GM12891 (cell line): ENCODE measurements at places on chromosomes 3 and 15.

DNA sequence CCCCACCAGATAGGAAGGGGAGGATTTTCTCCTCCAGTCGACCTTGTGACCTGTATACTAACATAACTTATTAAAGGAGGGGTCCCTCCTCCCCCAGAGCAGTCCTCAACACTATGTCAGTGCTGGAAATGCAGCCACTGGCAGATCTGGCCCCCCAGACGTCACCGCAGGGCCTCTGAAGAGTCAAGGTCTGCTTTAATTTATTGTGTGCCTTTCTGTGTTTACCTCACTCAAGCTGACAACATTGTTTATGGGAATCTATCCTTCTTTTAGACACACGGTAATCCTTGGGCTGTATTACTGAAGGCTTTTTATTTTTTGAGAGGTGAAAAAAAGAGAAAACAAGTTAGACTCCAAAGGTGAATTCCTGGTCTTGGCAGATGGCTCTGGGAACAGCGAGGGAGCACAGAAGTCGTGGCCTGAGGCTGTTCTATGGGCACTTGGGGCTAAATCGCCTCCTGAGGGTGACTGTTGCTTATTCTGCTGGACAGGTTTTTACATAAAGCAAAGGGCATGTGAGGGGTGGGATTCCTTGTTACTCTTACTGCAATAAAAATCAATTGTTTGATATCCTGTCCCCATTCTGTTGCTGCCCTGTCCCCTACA, 13.5 kb upstream of the NR2C2 start:
- no peak for DNase-seq

GRCh38 chr3:195451373-195452015, 8.7 kb upstream of the ACAP2 start:
- no peak for DNase-seq

GRCh38 chr3:45105855-45106671, 40.1 kb downstream of the CDCP1 start:
- DNase-seq: no peak

GRCh38 chr15:78107471-78107870, 15.1 kb downstream of the SH2D7 start:
- no peak for DNase-seq

GRCh38 chr3:138186803-138187295, 252 bp upstream of the ARMC8 start:
- DNase-seq: no peak

DNA sequence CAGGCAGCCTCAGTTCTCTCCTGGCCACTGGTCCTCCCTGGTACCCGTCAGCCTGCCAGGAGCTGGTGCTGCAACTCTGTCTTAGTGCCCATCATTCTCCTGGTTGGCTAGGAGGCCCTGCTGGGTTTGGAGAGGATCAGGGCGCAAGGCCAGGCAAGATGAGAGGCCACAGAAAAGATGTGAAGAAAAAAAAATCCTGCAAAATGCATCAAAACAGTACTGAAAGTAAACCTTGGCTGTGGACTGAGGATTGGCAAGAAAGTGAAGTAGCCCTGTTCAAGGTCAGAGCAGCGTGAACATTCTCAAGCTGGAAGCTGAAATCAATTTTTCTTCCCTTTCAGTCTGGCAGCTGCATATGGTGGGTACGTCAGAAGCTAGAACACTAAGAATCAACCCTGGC, 74.2 kb downstream of the GTF2E1 start:
- no peak for DNase-seq
